Stimulated activated CD4-positive, alpha-beta T cell treated with anti-CD3 and anti-CD28 coated beads, TNF-alpha, amount 100 ng/mL, for 1 hour (primary cell): ENCODE measurements at places on chromosomes 6 and 20.

GRCh38 chr6:133955582-133956415, 2.8 kb downstream of the TBPL1 start:
- DNase-seq: no peak

GRCh38 chr6:119535332-119535731, 185.8 kb upstream of the MAN1A1 start:
- DNase-seq: no peak

GRCh38 chr6:33040157-33040556, 30.8 kb upstream of the HLA-DOA start:
- no peak for DNase-seq

DNA sequence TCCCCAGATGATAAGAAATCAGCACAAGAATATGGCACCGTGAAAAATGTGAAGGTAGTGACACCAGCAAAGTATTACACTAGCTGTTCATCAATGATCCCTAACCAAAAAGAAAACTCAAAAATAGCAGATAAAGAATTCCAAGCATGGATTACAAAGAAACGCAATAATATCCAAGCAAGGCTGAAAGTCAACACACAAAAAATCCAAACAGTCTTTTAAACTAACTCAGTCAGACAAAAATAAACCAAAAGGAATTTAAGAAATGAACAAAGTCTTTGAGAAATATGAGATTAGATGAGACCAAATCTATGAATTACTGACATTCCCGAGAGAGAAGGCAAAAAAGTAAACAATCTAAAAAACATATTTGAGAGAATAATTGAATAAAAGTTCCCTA, 976.1 kb upstream of the MAP3K7 start:
- no peak for DNase-seq

- DNase-seq: no peak
Measured at GRCh38 chr6:25130518-25130917, 148.7 kb upstream of the CARMIL1 start.

DNA sequence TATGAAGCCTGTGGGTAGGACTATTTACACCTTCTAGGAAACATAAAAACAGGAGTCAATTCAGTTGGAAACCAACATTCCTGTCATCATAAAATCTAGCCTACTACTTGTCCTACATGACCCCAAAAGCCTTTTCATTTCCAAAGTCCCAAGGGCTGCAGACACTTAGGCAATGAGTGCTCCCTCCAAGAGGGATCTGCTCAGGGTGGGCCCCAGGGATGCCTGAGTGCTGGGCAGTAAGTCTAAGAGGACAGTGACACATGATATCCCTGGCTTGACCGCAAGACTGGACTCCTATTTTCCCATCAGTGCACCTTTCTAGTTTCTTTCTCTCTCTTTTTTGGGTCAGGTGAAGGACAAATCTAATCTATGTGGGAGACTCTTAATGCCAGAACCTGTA, 1101.3 kb downstream of the GRIK2 start:
- no peak for DNase-seq

GRCh38 chr6:137024237-137024990, 20.4 kb downstream of the IL20RA start:
- no peak for DNase-seq

- DNase-seq: no peak
Measured at GRCh38 chr6:63272397-63272796, 47.4 kb downstream of the LGSN start.

DNA sequence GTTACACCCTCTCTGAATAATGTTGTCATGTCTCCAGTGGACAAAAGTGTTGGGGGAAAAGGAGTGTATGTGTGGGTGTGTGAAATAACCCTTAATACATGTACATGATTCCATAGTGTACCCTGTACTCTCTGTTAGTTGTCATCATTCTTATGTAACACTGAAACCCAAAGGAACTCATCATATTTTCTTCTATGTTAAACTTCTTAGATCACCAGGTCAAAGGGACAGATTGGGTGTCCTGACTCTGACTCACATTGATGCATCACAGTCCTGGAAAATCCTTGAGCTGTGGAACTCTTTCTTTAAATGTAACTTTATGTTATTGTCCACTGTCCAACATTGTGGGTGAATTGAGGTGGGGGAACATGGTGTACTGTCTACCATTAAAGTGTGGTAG, 350.5 kb downstream of the DHX35 start:
- DNase-seq: no peak

DNA sequence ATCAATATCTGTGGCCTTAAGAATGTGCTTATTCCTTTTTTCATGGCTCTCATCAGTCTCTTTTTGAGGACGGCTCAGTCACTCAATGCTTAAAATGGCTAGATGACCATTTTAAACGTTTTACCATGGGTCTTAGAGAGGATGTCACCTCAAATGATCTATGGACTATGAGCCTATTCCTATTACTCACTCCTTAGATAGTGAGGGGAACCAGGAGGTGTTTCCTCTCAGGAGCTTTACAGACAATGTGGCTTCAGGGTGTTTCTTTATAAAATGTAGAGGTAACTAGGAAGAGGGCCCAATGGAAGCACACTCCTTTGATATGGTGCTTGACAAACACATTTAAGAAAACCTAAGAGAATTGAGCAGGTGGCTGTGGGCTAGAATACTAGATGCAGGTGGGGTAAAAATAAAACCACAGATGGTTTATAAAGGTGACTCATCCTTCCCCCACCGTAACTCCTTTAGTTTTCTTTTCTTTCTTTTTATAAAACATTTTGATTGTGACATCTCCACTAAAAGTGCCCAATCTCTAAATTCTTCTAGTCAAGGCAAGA, 1.5 kb upstream of the TMEM200A start:
- DNase-seq: no peak

DNA sequence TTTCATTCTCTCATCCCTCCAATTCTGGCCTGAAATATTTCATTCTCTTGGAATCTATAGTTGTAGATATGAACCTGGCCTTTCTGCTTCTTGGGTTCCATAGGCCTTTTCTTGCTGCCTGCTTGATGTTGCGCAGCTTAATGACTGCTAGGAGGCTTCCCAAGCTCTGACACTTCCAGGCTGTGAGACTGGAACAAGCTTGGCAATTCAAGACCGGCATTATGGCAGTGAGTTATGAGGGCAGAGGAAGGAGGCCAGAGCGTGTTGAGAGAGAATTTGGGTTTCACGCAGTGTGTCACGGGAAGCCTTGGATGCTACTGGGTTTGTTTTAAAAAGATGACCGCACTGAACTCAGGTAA, 948 bp upstream of the DNAJC5 start:
- no peak for DNase-seq

DNA sequence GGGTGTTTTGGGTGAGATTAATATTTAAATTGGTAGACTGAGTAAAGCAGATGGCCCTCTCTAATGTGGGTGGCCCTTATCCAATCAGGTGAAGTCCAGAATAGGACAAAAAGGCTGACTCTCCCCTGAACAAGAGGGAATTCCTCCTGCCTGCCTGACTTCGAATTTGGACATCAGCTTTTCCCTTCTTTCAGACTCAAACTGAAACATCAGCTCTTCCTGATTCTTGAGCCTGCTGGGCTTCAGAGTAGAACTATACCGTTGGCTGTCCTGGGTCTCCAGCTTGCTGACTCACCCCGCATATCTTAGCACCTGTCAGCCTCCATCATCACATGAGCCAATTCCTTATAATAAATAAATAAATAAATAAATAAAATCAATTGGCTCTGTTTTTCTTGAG, 15.0 kb upstream of the TGM6 start:
- DNase-seq: no peak

GRCh38 chr20:25054995-25055629, 2.8 kb downstream of the ACSS1 start:
- no peak for DNase-seq

DNA sequence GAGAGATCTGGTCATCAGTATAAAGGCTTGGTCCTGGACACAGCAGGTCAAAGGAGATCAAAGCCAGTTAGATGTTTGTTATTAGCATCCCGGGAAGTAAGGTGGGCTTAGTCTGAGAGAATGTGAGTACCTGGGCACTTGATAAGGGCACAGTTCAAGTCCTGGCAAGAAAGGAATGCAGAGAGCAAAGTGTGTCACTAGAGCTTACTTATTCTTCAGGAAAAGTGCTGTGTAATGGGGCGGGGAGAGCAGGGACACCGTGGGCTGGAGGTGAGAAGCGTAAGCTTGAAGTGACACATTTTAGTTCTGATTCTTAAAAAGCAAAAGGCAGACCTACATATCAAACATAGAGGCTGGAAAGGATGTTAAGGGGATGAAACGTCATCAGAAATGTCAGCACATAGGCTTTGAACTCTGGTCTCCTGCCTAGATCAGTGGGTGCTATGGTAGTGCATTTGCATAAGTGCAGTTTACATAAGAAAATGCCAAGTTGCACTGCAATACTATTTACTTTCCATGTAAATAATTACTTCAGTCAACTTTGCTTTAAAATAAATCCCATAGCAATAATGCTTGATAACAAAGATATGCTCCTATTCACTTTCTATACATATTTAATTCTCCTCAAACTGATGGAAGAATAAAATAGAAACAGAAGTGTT, 2.6 kb downstream of the SAMD5 start:
- DNase-seq: no peak

- DNase-seq: no peak
Measured at GRCh38 chr6:154874773-154875592, 120.1 kb upstream of the TIAM2 start.

DNA sequence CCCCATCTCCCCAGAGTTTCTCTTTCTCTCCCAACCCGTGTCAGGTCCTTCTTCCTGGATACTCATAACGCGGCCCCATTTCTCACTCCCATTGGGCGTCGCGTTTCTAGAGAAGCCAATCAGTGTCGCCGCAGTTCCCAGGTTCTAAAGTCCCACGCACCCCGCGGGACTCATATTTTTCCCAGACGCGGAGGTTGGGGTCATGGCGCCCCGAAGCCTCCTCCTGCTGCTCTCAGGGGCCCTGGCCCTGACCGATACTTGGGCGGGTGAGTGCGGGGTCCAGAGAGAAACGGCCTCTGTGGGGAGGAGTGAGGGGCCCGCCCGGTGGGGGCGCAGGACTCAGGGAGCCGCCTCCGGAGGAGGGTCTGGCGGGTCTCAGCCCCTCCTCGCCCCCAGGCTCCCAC, at the start of gene HLA-F:
TSS of gene HLA-F (plus strand) at position 173 of the 404 bp plus-strand sequence. CDS start at position 203, 30 bp downstream.
- peak; percentile 74 for DNase-seq

DNA sequence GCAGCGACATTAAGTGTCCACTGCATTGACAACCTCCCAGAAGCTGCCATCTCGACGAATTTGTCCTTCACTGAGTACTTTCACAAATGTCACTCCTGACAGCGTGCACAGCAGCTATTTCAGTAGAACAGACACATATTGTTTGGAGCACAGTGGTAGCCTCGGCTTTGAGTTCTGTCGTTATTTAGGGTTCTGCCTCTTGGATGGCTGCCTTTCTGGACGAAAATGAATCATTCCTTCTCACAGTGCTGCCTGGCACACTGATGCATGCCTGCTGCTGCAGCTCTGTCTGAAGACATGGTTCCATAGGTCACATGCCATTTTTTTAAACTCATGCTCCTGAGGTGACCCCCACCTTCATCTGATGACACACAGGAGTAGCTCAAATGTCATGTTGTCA, 477.0 kb downstream of the C6orf118 start:
- DNase-seq: no peak

DNA sequence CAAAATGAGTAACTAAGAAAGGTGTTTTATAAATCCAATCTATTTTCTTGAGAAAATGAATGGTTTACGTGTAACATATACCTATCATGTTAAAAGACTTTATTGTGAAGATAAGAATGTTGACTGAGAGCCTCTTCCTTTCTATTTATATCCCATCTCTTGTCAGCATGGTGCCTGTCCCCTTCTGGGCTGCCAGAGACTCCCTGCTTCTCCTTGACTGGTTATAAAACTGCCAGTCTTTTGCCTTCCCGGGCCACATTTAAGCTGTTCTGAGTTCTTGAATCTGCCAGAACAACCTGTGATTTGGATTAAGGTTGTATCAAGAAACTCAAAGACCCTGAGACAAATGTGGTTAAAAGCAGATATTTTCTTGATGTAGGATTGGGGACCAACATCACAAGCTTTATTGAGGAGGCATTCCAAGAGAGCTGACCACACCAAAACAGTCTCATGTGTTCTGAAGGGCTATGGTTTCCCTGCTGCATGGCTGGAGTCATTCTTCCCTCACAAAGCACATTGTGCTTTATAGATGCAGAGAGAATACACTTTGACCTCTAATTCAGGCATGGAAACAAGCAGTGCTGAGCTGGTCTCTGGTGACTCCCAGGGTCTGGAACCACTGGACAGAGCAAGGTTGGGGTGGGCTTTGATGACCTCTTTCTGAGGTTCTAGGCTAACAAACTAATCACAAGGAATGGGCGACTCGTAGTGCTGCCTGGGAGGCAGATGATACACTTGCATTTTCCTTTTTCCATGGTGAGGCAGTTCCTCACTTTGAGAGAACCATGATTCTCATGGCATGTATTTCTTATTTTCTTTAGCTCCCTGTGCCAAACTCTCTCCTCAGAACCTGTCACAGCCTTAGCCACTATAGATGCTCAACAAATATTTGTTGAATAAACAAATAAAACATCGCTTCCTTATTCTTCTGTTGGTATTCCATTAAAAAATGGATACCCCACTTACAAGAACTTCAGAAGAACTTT, 205.0 kb upstream of the PREP start:
- no peak for DNase-seq

DNA sequence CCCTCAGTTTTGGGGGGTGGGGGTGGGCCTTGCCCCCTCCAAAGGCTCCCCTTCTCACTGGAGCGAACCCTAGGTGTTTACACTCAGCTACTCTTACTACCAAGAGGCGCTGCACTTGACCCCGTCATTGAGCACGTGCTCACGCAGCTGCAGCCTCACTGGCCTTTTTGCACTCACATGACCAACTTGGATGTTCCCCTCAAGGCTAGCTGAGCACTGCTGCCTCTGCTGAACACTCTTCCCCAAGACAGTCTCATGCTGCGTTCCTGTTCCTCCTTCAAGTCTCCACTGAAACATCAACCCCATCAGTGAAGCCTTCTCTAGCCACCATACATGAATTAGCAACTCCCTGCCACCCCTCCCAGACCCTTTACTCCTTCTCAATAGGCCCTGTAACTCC, 4.0 kb downstream of the SOD2 start:
- DNase-seq: no peak

- no peak for DNase-seq
Measured at GRCh38 chr20:23090147-23090546, 4.0 kb upstream of the CD93 start.

GRCh38 chr6:140068801-140069200, 694.4 kb upstream of the CITED2 start:
- no peak for DNase-seq

DNA sequence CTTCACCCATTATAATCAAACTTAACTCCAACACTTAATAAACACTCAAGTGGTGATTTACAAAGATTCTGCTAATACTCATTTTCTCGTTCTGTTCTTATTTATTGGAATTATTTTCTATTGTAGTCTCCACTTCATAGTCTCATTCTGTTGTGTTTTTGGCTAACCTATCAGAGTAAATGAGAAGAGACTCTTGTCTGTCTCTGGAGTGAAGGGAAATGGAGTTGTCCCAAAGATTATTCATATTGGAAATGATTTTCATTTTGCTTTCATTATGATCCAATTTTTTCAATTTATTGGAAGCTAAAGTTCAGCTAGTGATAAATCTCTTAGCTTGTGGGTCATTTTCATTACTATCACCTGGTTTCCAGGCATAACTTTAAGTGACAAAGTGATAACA, 454.9 kb upstream of the JAG1 start:
- DNase-seq: no peak

- no peak for DNase-seq
Measured at GRCh38 chr6:43683708-43684455, 3.7 kb downstream of the MRPS18A start.
